CD4-positive, alpha-beta T cell (primary cell): ENCODE measurements at places on chromosomes 1 and 21.
A peak's percentile ranks its signal among the peaks of the same experiment; 100 is the strongest.

DNA sequence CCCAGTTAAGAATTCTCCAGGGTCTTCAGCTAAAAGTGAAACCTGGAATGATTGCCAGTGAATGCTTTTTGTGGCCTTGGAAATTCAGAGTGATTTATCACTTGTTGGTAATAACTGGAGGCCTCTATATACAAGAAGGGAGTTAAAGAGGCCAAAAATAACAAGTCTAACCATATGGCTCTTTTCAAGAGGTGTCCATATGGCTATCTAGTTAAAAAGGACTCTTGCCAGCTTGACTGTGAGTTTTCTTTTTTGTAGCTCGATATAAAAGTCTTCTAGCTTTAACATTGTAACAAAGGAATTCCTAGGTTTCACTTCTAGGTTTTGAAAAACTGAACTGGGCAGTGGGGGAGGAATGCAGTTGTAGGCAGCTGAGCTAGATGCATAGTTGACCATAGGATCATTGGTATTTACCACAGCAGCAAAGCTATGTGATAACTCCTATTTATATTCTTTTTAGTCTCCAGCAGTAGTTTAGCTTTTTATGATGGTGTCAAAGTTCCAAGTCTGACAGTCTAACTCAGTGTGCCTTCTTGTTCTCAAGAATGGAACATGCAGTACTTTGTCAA is 44.4 kb downstream of the CACHD1 start:
- DNase-seq, result no peak

- no peak for DNase-seq
Observed at GRCh38 chr1:222950892-222951291, 136.1 kb downstream of the DISP1 start.

- no peak for DNase-seq
Observed at GRCh38 chr1:22687191-22687590, 23.4 kb upstream of the EPHB2 start.

DNA sequence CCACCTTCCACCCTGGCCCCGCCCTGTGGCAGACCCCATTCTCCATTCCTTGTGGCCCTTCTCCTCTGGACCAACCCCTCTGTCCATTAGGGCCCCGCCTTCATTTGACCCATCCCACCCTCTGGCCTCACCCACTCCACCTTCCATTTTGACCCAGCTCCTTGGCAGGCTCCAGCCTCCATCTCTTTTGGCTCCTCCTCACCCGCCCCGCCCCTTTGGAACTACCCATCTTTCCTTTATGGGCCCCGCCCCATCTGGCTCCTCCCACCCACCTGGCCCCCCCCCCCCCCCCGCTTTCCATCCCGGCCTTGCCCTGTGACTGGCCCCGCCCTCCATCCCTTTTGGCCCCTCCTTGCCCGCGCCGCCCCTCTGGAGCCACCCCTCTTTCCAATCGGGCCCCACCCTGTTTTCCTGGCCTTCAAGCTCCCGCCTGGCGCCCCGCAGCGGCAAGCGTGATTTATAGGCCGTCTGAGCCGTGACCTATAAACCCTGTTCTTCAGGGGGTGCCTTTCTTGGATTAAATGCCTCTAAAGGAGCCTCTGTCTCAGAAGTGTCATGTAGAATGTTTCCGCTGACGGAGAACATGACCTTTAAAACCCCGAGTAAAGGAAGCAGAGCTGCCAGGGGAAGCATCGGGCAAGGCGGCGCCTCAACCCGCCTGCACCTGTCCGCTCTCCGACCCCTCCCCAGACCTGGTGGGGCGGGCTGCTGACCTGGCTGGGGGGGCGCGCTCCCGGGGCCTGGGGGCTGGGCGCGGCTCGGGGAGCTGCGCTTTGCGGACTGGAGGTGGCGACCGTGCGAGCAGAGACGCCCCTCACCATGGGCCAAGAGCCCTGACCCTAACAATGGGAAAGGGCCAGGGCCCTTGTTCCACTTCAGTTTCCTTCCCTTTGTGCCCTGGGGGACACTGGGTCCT is 178.0 kb downstream of the CAMTA1 start:
- peak; percentile 12 for DNase-seq

GRCh38 chr1:56631901-56632300 is 13.2 kb upstream of the PRKAA2 start:
- no peak for DNase-seq

- DNase-seq, result no peak
Observed at GRCh38 chr1:226203240-226203639, 16.7 kb upstream of the ACBD3 start.

DNA sequence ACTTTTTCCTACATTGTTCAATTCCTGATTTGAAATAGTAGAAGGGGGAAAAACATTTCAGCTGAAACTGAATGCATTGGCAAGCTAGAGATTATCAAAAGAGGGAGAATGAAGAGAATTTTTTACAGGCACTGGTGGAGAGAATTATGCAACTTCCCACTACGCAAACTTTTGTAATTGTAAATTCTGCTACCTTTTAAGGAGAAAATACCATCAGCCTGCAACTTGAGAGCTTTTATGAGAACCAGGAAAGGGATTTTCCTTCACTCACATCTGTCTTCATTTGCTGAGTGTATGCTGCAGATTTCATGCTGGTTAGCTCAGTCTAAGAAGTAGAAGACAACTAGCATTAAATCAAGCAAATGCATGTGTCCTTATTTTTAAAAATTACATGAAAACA is 43.7 kb downstream of the ADAMTS1 start:
- DNase-seq, result no peak
